Ammon's horn (tissue), 1 donor: ENCODE measurements at places on chromosomes 6 and 20.
A peak's percentile ranks its signal among the peaks of the same experiment; 100 is the strongest.

GRCh38 chr6:33277663-33278391 is 904 bp downstream of the B3GALT4 start:
- DNase-seq, result no peak

DNA sequence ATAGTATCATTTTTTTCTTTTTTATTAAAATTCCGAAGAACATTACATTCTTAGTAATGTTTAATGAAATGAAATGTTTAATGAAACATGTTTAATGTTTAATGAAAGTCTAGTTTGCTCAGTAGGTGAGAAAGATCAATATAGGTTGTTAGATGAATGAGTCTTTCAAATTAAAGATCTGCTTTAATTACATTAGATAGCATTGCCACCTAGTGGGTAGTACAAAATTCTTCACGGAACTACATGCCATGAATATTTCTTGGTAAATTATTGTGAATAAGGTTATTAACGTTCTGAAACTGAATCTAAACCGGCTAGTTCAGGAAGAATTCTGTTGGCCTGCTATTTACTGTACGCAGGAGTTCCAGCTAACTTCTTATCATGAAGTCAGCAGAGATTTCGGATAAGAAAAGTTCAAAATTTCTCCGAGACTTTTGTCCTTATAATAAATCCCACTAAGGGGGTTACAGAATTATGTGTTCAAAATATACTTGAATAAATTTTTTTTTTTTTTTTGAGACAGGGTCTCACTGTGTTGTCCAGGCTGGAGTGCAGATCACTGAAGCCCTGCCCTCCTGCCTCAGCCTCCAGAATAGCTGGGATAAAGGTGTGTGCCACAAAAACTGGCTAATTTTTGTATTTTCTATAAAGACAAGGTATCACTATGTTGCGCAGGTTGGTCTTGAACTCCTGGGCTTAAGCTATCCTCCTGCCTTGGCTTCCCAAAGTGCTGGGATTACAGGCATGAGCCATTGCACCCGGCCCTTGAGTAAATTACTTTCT is 7.9 kb upstream of the GMNN start:
- DNase-seq, result peak; percentile 22

GRCh38 chr6:169174516-169175359 is 78.9 kb downstream of the THBS2 start:
- DNase-seq, result no peak

- DNase-seq, result no peak
Observed at GRCh38 chr6:80502871-80503270, 396.4 kb downstream of the BCKDHB start.

GRCh38 chr6:127918506-127919427 is 17.9 kb upstream of the THEMIS start:
- no peak for DNase-seq

DNA sequence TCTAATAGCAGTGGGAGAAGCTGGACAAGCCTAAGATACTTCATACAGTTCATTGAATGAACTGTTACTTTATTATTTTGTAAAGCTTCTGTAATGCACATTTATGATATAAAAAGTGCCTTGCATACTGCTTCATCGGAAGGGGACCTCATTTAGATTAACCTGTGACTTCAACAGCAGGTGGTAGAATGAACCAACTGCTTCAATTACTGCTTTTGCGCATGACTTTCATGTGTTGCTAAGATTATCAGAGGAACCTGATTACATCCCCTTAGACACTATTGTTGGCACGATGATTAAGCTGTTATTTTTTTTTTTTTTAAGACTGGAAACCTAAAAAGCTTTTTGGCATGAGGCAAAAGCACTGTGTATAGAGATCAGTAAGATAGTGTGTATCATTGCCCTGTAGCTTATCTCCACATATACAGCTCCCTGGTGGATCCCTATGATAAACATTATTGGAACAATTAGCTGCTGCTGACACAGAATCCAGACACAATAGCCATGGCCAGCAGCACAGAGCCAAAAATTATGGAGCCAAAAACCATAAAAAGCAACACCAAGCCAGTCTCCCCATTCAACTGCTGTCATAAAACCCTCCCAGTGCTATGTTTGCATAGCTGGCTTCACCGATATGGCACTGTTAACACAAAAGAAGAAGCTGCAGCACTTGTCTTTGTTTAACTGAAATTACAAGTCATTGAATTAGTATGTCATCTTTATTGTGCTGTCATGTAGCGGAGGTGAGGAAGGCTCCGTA is 731.6 kb upstream of the MMS22L start:
- no peak for DNase-seq

GRCh38 chr6:72783666-72784065 is 161.8 kb downstream of the KCNQ5 start:
- no peak for DNase-seq

DNA sequence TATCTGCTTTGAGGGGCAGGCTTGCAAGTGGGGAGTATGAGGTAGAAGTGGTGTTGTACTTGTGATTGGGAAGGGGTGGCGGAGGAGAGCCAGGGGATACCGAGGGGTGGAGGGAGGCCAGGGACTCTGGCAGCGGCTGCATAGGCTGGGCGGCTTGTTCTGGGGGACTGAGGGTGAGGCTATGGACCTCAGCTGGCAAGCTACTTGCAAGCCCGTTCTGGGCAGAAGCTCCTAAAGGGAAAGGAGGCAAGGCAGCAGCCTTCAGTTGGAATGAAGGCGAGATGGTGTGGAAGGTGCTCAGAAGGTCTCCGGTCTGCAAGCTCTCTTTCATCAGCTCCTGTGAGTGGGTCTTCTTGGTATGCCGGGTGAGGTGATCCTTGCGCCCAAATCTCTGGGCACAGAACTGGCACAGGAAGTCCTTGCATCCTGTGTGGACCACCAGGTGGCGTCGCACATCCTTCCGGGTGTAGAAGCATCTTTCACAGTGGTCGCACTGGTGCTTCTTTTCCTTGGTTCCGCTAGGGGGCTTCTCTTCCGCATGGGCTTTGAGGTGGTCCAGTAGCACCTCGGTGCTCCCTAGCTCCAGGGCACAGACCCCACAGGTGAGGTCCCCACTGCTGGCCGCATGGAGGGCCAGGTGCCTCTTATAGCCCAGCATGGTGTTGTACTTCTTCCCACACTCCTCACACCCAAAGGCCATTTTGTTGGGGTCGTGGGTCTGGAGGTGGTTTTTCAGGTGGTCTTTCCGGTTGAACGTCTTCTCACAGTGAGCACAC is 66.0 kb downstream of the PLAGL1 start:
- peak; percentile 32 for DNase-seq

DNA sequence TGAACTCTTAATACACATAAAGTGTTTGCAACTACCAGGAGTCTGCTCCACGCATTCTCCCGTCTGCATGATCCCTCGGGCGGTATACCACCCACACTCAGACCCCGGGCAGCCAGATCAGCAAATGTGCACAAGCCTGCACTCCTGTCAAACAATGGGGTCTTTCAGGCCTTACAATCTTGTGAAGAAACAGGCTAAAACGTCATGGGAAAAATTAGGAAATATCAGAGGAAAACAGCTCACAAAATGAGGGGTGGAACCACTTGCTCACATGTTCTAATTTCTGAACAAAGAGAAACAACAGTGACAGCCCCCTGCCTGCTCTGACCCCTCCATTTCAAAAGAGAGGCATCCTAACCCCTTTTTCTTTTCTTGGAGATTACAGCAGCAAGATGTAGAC is 69.4 kb downstream of the BACH2 start:
- DNase-seq, result no peak

DNA sequence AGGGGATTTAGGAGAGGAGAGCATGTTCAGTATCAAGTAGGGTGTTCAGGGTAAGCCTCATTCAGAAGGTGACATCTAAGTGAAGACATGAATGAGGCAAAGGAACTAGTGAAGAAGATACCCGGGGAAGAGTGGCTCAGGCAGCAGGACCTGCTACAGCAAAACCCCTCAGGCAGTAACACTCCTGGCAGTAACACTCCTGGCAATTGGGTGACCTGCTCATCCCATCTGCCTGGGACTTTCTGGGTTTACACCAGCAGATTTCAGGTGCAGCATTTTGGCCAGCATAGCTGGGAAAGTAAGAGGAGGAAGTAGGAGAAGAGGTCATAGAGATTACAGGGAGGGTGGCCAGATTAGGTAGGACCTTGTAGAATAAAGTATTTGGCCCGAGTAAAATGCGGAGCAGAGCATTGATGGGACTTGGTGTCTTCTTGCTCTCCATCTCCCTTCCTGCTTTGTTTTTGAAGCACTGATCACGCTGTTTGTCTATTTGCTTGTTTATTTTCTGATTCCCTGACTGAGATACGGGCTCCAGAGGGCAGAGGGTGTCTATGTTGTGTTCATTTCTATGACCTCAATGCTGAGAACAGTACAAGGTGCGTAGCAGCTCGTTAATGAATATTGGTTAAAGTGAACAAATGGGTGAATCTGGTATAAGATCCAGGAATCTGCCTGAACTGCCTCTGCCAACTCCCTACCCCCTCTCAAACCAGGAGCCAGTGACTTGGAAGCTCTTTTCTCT is 88.3 kb downstream of the IYD start:
- DNase-seq, result no peak

DNA sequence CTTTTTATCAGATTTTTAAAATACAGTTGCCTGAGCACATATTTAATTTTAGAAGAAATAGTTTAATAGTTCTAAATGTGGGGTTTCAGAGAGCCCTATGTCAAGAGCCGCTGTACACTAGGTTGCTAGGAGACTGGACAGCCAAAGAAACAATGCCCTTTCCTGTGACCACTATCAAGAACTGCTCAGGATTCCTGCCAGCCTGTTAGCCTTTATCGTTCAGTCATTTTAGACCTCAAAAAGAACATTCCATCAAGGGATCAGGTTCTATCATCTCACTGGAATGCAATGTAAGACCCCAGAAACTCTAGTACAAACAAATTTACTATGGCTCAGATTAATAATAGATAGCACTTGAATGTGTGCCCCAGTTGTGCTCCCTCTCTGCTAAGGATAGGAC is 181.2 kb upstream of the CCN2 start:
- no peak for DNase-seq

DNA sequence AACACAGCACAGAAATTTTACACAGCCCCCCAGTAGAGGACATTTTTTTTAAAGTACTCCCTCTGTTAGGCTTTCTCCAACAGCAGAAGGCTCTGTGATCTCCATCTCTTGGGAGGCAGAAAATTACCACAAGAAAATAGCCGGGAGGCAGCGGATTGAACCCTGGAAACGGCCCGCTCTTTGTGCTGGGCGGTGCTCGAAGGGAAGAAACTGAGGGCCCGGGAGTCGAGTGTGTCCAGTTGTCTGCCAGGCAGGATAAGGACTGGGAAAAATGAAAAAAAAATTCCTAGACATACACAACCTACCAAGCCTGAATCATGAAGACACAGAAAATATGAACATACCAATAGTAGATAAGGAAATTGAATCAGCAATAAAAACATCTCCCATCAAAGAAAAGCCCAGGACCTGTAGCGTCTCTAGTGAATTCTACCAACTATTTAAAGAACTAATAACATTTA is 31.5 kb downstream of the POM121L2 start:
- DNase-seq, result no peak

- DNase-seq, result no peak
Observed at GRCh38 chr6:25842526-25842925, 10.7 kb upstream of the SLC17A1 start.

- no peak for DNase-seq
Observed at GRCh38 chr20:35517125-35517524, 12.3 kb downstream of the C20orf173 start.

DNA sequence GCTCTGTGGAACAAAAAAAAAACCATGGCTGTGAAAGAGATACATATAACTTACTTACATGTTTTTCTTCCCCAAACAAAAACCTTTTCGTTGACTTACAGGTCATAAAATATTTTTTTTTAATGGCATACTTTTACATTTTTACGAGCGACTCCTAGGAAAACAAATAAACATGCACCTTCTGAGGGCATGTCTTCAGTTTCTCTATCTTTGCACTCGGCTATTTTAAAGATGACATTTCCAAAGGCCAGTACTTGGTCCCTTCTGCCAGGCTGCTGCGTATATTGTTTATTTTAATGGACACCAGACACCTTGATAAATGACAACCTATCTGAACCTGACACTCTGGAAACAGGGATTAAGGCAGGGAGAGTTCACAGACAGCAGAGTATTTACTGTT is 49.4 kb downstream of the PIGU start:
- no peak for DNase-seq

DNA sequence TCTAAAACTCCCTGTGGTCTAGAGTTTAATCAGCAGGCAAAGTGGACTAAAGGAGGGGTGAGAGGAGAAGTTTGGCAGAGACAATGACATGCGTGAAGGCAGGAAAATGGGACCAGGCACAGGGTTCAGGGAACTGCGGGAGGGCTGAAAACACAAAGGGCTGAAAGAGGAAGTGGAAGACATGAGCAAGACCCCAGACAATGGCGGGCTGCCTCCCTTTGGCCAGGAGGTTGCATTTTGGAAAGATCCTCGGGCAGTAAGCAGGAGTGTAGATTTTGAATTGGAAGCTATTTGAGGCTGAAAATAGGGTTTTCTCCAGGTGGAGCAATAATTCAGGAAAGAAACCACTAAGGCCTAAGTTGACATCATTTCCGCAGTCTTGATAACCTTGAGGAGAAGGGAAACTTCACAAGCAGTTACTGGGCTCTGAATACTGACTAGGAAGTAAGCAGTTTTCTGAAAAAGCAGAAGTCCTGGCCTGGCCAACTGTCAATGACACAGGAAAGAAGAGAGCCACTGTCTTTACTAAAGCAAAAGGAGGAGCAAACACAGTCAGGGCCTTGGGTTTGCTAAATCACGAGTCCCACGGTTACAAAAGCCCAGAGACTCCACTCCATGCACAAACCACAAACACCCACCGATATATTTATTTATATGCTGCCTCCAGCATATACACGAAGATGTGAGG is 3.4 kb downstream of the LY86 start:
- DNase-seq, result peak; percentile 65

DNA sequence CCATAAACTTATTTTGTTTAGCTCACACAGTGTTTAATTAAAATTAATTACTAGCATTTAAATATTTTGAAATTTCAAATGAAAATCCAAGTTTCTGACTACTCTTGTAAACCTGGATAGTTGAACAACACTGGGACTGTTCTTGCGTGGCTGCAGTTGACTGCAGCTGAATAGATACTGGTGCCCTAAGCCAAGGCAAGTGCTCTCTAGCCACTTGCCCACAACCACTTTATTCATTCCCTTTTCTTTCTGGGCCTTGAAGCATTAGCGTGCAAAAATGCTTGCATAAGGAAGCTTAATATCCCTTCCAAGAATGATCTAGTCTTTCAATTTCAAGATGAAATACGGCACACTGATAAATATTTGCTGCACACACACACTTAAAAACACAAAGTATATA is 676.0 kb upstream of the MARCKS start:
- peak; percentile 55 for DNase-seq

GRCh38 chr20:50911030-50911429 is 20.2 kb downstream of the ADNP start:
- no peak for DNase-seq

- no peak for DNase-seq
Observed at GRCh38 chr6:31655349-31656237, at the start of gene APOM. APOM (plus strand) TSS chr6:31655894; CDS start chr6:31655967, 73 bp downstream.

- DNase-seq, result no peak
Observed at GRCh38 chr20:50077818-50078601, 34.9 kb downstream of the UBE2V1 start.

DNA sequence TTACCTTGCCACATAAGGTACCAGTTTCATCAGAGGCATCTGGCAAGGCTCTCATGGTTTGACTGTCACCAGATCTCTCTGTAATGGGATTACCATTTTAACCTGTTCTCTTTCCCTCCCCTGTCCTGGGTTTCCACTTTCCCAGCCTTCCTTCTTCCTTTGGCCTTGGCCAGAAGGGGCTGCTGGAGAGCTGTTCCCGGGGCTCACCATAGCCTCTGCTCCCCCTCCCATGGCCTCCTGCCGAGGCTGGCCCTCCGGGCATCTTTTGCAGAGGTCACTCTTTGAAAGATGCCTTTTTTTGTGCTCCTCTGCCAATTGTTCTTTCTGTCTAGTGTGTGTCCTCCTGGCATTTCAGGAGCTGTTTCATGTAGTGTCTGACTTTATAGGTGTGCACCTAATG is 100.7 kb upstream of the SCP2D1 start:
- no peak for DNase-seq
